Suppressor macrophage (primary cell): ENCODE measurements at places on chromosomes 2 and 18.

GRCh38 chr2:218125095-218125494 is 733 bp upstream of the CXCR2 start:
- DNase-seq = peak; percentile 16

DNA sequence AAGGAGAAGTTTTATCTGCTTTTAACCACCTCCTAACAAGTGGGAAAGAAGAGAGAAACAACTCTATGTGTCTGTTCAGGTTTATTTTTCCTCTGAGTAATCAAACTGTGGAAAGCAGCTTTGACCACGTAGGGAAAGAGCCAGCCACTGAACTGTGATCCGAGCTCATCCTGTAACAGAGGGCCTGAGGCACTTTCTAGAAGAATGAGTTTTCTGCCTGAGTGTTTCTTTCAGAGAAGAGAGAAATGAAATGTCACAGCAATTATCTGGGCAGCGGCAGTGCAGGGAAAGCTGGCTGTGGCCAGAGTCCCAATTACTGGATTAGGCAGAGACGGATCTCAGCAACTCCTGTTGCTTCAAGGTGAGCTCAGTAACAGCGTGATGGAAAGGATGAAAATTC is 151.9 kb downstream of the CD226 start:
- no peak for DNase-seq

- peak; percentile 28 for DNase-seq
These were observed 143.7 kb downstream of the IRS1 start for GRCh38 chr2:226655871-226656270.

DNA sequence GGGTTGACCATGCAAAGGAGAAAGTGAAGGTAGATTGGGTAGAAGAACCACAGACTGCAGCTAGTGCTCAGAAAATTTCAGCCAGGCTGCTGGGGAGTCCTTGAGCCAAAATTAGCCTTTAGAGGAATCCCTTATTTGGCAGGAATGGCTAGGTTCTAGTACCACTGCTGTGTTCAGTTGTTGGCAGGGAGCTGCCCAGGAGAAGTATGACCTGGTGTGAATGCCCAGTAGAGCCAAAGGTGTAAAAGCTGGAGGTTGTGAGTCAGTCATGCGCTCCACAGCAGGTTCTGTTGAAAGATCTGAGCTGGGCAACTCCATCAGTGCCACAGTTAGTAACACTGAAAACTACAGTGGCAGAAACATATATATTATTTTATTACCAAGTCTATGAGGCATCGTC is 36.4 kb upstream of the TBR1 start:
- no peak for DNase-seq

GRCh38 chr2:29443627-29444026 is 328.4 kb downstream of the CLIP4 start:
- DNase-seq = peak; percentile 53

- DNase-seq = peak; percentile 16
These were observed 232 bp downstream of the SNED1 start for GRCh38 chr2:240998706-240998994.
